ENCODE measurements at places on chromosomes 4 and X.

- no peak for DNase-seq
Measured at GRCh38 chr4:123452616-123453015, 56.0 kb downstream of the SPRY1 start.

- DNase-seq: no peak
Measured at GRCh38 chrX:131067846-131068745, 9.9 kb downstream of the ARHGAP36 start.

- no peak for DNase-seq
Measured at GRCh38 chr4:8739317-8739716, 132.3 kb downstream of the HMX1 start.

DNA sequence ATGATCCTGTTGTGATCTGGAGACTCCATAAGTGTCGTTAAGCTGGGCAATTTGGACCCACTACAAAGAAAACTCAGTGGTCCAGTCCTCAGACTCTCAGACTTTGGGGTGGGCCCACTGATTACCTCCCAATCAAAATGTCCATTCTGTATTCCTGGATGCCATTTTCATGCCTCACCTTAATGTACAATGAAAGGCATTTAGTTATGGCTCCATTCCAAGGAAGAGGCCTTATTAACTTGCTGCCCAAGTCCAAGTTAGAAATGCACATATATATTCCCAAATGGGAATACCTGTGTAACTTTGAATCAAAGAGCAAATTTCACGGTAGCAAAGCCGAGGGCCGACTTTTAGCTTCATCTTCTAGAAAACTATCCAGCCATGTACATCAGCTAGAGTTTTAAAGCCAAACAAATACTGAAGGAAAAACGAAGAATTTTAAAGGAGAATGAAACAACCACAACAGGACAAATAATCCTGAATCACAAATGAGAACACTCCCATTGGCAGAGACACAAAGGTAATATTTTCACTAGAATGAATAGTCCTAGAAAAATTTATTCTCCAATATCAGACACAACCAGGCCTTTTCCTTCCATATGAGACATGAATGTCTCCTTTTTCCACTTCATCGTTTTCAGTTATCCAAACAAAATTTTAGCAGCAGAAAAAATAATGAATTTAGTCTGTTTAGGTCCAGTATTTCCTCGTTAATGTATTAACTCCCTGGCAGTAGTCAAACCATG, 63.7 kb upstream of the HHIP start:
- DNase-seq: no peak

DNA sequence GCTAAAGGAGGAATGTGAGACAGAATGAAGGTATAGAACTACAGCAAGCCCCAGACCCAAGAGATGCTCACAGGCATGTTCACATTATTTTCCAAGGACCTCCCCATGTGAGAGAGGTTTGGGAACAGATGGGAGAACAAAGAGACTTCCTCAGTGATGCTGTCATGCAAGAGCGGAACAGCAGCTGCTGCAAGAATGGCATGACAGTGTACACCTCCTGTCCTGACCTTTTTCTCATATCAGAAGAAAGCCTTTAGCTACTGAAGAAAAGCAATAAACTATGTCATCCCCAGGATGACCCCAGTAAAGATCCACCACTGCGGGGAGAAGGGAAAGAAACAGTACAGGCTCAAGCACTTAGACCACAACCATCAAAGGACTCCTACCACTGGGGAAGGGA, 7.2 kb downstream of the PRDM5 start:
- DNase-seq: no peak

DNA sequence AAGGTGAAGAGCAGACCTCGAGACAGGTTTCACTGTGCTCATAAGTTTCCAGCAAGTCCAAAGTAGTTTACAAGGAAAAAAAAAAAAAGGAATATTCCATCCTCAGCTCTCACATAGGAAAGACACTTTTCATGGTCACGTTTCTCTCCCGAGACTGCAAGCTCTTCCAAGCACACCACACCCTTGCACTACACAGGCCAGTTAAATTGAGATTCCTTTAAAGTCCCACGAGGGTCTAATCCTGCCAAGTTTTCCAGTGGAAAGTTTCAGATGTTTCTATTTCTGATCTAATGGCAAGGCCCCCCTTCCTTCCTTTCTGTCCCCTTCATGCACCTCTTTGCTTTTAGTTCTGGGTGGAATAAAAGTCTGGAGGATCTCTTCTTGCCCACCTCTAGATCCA, 67.9 kb upstream of the PCDH19 start:
- no peak for DNase-seq

DNA sequence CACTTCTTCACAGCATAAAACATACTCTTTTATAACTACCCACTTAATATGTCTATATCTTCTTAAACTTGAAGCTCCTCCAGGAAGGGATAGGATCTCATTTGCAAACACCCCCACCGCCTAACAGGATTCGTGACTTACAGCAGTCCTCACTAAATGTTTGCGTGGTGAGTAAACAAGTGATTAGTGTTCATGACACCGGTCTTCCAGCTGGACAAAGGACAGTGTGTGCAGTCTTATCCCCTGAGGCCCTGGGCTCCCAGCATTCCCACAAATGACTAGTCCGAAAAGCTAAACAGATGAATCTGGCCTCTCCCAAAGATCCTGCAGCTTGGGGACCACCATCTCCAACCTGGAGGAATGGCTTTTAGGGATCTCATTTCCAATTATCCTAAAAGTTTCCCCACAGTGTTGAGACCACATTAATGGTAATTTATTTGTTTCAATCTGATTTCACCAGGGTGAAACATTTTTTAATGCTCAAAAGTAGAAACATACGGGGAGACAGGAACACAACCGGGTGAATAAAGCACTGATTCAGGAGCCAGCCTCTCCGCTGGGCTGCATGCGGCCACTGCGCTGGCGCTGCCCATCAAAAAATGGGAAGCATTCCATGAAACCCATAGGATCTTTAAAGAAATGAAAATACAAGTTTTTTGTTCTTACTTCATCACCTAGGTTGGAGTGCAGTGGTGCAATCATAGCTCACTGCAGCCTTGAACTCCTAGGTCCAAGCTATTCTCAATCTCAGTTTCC, 69.2 kb downstream of the HADH start:
- no peak for DNase-seq

DNA sequence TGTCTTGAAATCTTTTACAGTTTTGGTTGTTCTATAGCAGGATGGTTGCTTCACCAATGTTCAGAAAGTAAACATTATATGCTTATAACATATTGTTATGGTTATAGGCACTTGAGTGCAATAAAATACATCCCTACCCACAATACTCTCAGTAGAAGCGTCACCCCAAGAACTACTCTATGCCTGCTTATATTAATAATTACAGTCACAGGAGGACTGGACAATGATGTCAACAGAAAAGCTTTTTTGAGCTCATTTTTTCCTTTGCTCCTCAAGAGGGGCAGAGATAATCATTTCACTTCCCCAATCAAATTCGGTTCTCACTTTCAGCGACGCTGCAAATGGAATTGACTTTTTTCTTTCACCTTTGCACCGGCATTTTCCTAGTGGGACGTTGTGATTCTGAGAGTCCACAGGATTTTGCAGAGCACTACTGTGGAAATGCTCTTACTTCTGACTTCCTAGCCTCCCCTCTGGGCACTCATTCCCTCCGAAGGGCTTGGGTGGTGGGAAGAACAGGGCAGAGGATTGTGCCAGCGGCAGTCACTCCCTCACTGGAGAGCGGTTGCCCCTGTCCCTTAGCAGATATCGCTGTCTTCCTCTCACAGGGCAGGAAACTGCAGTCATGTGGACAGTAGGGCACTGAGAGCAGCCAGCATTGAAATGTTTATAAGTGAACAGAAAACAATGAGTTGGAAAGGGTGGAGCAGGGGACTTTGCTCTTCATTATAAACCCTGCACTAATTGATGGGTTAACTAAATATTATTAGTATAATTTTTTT, 24.9 kb upstream of the SGMS2 start:
- DNase-seq: no peak

- DNase-seq: peak; percentile 2
Measured at GRCh38 chrX:153687121-153688039, at the start of gene SLC6A8. TSS of gene SLC6A8 (plus strand) at chrX:153687926. CDS start at chrX:153688575, 649 bp downstream.

DNA sequence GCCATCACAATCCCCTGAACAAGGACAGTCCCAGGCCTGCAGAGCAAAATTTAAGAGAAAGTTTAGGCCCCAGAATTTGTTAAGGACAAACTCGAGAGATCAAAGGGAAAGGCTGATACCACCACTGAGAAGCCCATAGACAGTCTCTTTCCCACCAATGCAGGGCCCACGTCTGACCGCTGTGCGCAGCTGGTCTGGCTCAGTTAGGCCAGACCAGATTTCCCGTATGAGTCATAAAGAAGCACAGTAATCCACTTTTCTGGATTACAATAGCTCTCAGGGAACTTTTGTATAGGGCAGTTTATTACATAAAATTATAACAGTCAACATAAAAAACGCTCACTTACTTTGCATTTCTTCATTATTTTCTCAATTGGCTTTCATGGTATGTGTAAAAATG, 259.5 kb downstream of the RCHY1 start:
- no peak for DNase-seq

DNA sequence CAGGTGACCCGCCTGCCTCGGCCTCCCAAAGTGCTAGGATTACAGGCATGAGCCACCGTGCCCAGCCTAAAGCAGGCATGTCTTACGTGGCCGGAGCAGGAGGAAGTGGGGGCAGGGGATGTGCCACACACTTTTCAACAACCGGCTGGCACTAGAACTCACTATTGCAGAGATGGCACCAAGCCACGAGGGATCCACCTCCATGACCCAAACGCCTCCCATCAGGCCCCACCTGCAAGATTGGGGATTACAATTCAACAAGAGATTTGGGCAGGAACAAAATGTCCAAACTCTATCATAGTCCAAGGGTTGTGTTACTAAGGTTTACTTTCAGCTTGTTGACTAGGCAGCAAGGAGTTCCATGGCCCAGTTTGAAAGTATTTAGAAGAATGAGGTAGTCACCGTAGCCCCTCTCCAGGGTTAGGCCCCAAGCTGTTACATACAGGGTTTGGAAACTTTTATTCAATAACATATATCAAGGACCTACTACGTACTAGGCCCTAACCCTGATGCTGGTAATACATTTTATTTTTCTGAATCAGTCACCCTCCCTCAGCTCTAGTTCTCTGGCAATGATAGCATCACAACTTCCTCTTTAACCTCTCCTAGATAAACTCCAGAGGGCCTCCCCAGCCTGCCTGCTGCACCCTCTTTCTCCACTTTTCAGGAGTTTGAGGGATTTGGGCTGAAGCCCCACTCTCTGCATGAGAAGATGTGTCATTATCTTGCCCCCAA, 18.0 kb upstream of the TBC1D14 start:
- DNase-seq: no peak

GRCh38 chr4:62814510-62815047, 1594.7 kb downstream of the TECRL start:
- no peak for DNase-seq

DNA sequence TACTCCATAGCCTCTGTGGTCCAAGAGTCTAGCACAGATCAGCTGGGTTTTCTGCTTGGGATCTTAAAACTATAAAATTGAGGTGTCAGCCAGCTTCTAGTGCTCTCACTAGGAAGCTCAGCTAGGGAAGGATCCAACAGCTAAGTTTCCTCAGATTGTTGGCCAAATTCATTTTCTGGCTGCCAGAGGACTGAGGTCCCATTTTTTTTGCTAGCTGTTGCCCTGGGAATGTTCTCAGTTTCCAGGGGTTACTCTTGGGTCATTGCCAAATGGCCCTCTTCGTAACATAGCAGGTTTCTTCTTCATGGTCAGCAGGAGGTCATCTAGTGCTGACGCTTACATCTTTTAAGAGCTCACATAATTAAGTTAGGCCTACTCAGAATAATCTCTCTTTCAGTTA, 2178.2 kb downstream of the ARAP2 start:
- DNase-seq: no peak

DNA sequence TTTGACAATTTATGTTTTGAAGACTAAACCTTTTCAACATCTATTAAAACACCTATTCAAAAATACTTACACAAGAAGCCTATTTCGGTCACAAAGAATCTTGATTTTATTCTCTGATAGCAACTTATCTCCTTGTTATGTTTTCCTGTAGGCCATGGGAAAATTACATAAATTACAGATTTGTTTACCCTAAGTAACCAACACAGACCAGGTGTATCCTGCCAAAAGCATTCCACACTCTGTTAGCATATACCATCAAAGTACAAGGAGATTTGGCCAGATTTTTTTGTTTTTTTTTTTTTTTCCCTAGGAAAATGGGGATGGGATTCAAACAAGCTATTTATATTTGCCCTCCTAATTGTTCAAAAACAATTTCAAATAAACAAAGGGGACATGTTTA, 497.9 kb upstream of the MAGEB18 start:
- DNase-seq: no peak

GRCh38 chr4:160284516-160284915, 1181.6 kb downstream of the RAPGEF2 start:
- no peak for DNase-seq

- DNase-seq: no peak
Measured at GRCh38 chr4:27005501-27005900, 144.9 kb downstream of the STIM2 start.

DNA sequence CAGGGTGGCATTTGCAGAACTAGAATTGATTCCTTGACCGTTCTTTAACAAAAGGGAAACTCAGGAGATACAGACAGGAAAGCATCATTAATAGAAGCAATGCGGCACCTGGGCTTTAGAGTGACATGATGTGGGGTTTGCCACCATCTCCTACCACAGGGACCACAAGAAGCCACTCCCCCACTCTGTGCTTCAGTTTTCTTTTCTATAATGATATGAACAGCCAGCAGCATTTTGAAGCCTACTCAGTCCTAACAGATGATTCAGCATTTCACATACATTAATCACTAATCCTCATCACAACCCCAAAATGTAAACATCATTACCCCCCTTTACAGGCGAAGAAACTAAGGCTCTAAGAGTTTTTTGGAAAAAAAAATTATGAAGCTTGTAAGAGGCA, 22.9 kb downstream of the CCDC149 start:
- no peak for DNase-seq

GRCh38 chr4:2642968-2643367, 106.5 kb downstream of the FAM193A start:
- DNase-seq: no peak

DNA sequence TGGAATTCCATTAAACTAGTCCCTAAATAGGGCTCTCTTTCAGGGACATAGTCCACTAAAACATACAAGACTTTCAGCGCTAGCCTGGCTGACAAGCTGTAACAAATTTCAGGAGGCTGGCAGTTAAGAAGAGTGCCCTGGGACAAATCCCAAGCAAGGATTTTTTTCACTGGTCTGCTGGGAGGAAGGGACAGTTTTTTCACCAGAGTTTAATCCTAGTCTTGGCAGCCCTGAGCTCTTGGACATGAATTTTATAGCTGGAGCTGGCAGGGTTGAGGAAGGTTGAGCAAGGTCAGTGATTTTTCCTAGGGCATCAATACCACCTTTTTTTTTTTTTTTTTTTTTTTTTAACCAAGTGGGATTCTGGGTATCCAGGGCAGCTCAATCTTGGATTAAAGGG, 184.4 kb downstream of the SH2D1A start:
- DNase-seq: no peak

DNA sequence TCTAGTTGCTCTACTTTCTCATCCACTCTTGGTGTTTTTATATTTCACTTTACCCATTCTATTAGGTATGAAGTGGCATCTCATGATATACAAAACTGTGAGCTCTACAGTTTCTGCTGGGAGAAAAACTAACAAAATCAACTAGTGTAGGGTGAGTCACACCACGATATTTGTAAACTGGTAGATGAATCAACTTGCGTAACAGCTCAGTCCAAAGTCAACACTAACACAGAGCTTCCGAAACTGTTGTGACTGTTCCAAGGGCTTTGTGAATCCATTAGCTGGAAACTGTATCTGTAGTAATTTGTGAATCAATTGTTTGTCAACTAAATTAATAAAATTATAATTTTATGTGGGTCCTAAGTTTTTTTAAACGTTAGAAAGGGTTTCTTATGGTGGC, 119.8 kb upstream of the TSPAN5 start:
- no peak for DNase-seq

GRCh38 chrX:39734174-39734776, 363.5 kb downstream of the BCOR start:
- DNase-seq: no peak
